CD4-positive, alpha-beta T cell treated with Interleukin-6 at 100 ng/mL for 8 hours (primary cell): ENCODE measurements at places on chromosomes 3 and 15.

- DNase-seq = no peak
Observed at GRCh38 chr3:64353226-64353625, 128.0 kb upstream of the PRICKLE2 start.

DNA sequence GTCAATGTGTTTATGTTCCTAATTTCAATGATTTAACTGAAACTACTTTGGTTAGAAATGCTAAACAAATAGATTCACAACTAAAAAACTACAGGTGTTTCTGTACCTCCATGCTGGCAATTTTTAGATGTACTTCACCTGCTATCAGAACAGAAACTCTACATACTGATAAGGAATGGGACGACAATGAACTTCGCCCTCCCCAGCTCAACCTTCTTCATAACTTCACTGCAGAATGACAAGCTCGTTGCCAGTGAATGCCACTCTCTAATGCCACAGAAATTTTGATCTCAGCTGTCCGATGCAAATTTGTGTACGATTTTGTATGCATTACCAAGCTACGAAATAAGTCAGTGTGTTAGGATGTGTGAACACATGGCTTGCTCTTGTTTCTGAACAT is 133.4 kb downstream of the FOXP1 start:
- no peak for DNase-seq

DNA sequence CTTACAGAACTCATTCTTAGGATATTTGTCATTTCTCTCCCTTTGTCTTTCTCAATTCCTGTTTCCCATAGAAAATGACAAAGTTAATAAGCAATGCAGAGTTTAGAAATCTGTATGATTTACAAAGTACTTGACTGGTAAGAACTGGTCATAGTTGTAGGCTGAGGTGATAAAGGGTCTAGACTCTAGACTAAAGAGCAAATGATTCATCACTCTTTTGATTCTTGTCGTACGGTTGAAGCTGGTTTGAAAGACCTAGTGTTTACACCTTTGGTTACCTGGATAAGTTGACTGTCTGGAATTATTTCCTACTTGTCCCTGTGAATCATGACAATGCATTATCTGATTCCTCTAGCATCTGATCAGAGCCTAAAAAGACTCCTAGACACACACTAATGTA is 58.9 kb upstream of the TP63 start:
- no peak for DNase-seq

GRCh38 chr3:127213381-127213918 is 20.5 kb downstream of the PRR23E start:
- no peak for DNase-seq

DNA sequence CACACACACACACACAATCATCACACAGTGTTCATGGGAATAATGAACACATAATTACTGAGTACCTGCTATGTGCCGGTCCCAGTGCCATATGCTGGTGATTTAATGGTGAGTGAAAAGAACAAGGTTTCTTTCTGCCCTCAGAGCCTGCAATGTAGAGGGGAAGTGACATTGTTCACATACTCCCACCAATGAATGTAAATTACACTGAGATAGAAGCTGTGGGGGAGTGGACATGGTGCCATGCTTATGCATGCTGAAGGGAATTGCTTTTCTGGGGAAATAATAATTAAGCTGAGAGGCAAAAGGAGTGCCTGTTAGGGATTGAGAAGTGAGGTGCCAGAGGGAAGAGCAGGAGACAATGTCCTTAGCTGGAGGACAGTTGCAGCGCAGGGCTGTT is 175.1 kb downstream of the MFSD1 start:
- DNase-seq = no peak

DNA sequence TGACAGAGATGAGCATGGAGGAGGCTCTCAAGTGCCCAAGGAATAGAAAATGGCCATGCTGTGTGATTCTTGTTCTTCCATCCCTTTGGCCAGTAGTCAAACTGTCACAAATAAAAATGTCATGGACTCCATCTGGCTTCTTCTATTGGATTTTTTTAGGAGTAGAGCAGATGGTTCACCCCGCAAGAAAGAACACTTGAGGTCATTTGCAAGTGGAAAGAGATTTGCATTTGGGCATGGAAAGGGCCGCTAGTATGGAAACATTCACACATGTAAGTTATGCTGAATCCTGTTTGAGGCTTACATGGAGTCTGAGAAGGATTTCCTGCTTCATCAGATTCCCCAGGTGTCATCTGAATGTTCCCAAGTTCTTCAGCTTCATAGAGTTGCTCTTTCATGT is 53.1 kb upstream of the CFAP161 start:
- DNase-seq = no peak

DNA sequence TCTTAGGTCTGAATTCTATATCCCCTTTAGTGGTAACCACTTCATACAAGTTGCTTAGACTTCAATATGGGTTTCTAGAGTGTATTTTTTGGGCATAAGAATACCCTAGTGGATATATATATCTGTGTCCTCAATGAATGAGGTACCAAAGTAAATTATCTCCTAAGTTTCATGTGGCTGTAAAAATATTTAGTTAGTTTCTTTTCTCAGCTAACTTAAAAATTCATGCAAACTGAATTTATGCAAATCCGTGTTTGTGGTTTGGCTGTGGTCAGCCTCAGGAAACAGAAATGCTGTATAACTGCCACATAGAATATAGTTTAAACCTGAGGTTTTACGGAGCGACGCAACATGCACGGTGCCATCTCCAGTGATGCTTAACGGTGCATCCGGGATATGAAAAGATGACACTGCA is 80.3 kb downstream of the PEX5L start:
- DNase-seq = no peak

DNA sequence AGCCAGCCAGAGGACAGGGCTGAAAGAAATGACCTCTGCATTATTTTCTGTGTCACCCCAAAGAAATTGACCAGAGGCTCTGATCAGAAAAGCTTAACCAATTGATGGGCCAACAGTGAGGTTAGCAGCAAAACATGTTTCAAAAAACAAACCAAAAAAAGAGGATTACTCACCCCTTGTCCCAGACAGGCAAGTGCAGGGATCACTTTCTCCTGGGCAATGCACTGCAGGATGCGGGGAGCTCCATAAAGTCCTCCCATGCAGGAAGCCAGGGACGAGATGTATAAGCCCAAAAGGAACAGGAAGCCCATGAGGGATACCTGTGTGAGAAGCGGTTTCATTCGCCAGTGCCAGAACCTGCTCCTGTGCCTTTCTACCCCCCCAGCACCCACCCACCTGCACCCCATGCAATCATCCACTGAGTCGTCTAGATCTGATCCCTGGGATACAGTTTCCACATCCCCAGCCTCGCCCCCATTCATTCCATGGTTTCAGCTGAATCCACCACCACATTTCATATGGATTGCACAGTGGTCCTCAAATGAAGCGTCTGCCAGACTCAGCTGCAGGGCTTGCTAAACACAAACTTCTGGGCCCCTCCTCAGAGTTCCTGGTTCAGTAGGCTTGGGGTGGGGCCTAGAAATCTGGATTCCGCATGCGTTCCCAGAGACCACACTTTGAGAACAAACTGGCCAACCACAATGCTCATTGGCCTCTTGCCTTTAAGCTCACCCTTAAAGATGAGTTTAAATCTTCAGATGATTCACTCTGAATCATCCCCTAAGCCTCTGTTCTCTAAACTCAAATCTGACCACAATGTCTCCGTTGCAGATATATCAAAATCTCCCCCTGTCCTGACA is 54.4 kb upstream of the HEG1 start:
- no peak for DNase-seq

- no peak for DNase-seq
Observed at GRCh38 chr3:159795681-159796175, 192.9 kb upstream of the IL12A start.

GRCh38 chr3:187274315-187274976 is 17.1 kb downstream of the MASP1 start:
- DNase-seq = no peak

DNA sequence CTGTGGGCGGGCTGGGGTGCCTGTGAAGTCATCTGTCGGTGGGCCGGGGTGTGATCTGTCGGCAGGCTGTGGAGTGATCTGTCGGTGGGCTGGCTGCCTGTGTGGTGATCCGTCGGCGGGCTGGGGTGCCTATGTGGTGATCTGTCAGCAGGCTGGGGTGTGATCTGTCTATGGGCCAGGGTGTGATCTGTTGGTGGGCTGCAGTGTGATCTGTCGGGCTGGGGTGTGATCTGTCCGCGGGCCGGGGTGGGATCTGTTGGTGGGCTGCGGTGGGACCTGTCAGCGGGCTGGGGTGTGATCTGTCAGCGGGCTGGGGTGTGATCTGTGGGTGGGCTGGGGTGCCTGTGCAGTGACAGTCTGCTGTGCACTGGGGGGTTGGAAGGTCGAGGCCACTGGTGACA is 204.5 kb downstream of the XXYLT1 start:
- no peak for DNase-seq

DNA sequence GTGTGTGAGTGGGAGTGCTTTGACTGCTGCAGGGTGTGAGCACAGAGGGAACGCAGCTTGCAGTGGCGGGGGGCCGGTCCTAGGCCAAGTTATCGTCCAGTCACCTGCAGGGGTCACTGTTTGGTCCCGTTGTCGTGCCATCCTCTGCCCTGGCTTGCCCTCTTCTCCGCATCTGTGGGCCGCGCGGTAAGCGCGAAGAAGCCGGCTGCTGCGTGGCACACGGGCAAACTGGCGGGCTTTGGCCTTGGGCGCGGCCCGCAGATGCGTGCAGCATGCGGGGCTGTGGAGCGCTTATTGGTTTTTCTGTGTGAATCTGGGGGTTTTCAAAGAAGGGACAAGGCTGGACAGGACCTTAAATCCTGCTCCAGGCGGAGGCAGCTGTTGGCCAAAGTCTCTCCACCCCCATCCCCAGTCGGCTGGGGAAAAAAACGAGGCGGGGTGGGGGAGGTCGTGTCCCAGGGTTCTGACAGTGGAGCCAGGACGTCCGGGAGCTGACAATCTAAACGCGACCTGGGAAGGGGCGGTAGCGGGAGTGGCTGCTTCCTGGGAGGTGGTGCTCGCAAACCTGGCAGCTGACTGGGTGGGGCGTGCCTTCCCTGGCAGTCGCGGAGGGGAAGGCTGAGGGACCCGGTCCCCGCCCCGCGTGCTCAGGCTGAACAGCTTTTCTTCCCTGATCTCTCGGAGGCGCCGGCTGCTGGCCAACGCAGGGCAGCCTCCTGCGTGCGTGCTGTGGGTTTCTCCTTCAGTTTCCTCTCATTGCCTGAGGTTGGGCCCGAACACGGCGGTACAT is 39.7 kb upstream of the VEPH1 start:
- DNase-seq = no peak

DNA sequence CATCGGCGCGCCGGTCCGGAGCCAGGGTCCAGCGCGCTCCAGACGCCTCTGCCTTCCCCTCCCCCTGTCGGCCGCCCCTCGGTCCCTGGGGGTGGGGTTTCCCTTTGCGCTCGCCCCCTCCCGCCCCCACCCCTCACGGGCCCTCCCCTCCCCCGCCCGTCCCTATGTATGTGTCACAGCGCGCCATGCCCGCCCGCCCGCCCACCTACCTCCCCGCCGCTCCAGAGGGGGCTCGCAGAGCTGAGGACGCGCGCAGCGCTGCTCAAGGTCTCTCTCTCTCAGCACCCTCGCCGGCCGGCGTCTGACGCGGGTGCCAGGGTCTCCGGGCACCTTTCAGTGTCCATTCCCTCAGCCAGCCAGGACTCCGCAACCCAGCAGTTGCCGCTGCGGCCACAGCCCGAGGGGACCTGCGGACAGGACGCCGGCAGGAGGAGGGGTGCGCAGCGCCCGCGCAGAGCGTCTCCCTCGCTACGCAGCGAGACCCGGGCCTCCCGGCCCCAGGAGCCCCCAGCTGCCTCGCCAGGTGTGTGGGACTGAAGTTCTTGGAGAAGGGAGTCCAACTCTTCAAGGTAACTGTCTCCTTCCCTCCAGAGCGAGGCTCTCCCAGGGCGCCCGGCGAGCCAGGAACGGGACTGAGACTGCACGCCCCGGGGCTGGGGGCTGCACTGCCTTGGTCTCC is at the start of gene ACAN:
Gene ACAN, plus strand, starts transcription at position 196 of the 679 bp plus-strand sequence. CDS start 32,771 bp downstream, outside the sequence.
- DNase-seq = no peak

GRCh38 chr3:51985063-51985462 is 1.7 kb downstream of the ACY1 start:
- DNase-seq = no peak
